ENCODE measurements at places on chromosomes 5 and 9. TPM values are rescaled to one million over a fixed set of nuclear protein-coding genes. Genes with fewer than 3 reads are reported as not detected.

The CMYA5 gene
- 5.2 TPM for total RNA-seq

The PCDHGB6 gene
- total RNA-seq = 5.8 TPM

The DBH gene
- not detected for total RNA-seq

The CBY3 gene
- not detected for total RNA-seq

The CCDC192 gene
- not detected for total RNA-seq

The RNF183 gene
- total RNA-seq = not detected

The ATP10B gene
- total RNA-seq = not detected

The PCDHGB2 gene
- 3.7 TPM for total RNA-seq

The ARID3C gene
- not detected for total RNA-seq

The HSDL2 gene
- total RNA-seq = 54.0 TPM

The LRRC19 gene
- total RNA-seq = not detected

The CDC20B gene
- not detected for total RNA-seq

The SPATA31C1 gene
- total RNA-seq = not detected

The OXCT1 gene
- 25.1 TPM for total RNA-seq

The SHOC1 gene
- total RNA-seq = not detected

The IL11RA gene
- total RNA-seq = 16.9 TPM

The EPB41L4B gene
- total RNA-seq = 38.0 TPM

The LIX1 gene
- not detected for total RNA-seq

The SV2C gene
- 0.36 TPM for total RNA-seq

The BICD2 gene
- 28.3 TPM for total RNA-seq

The OR1Q1 gene
- not detected for total RNA-seq
